ENCODE measurements at places on chromosomes 7 and 10.
A peak's percentile ranks its signal among the peaks of the same experiment; 100 is the strongest.

- DNase-seq: no peak
These were observed 442.8 kb upstream of the NPVF start for GRCh38 chr7:25671111-25671510.

DNA sequence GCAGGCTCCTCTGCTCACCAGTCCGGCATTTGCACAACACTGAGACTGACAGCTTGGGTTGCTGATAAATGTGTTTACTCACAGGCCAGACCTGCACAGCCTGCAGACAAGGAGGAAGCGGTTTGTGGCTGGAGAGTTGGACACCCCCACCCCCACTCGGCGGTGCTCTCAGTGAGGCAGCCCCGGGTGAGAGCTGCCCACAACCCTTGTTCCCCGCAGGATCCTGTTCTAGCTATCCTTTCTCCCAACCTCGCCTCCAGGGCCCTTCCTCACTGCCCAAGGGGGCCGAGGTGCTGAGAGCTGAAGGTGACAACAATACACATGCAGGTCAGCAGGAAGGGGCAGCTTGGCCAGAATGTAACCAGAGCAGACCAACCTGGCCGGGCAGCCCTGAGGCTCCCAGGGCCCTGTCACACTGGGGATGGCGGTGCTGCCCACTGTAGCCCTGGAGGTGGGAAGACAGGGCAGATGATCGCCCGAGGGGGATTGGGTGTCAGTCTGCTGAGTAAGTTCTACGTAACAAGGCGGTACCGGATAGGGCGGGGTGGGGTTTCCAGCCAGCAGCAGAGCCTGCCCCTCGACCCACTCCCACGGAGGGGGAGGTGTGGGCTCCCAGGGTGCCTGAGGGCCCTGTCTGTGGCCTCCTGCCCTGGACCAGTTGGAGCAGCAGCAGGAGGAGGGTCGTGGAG, 2.1 kb upstream of the ADAM8 start:
- DNase-seq: peak; percentile 67

DNA sequence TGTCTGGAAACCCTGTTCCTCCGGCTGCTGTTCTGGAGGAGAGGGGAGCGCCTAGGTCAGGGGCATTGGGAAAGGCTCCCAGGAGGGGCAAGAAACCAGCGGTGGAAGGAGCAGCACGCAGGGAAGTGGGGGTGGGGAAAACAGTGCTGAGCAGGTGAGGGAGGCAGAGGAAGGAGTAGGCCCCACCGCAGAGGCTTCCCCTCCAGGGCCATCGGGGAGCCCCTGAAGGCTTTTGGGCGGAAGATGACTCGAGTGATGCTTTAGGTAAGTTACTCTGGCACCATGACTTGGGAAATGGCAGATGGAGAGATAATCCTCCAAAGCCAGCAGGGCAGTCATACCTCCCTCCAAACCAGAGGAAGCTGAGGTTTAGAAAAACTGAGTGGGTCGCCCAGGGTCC, 106.5 kb upstream of the ANLN start:
- DNase-seq: no peak

DNA sequence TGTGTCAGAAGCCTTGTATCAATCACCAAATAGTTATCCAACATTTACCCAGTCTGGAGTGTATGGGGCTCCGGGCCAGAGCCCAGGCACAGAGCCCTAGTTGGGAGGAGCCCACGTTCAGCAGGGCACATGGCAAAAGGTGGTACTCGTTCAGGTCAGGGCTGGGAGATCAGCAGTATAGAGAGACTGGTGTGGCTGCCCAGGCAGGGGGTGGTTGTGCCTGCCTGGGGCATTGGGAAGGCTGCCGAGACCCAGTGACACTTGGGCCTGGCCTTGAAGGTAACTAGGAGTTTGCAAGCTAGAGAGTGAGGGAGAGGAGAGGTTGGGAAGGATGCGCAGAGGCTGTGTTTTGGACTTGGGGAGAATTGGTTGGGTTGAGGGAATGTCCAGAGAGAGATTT, 48.9 kb upstream of the IGFBP3 start:
- no peak for DNase-seq

DNA sequence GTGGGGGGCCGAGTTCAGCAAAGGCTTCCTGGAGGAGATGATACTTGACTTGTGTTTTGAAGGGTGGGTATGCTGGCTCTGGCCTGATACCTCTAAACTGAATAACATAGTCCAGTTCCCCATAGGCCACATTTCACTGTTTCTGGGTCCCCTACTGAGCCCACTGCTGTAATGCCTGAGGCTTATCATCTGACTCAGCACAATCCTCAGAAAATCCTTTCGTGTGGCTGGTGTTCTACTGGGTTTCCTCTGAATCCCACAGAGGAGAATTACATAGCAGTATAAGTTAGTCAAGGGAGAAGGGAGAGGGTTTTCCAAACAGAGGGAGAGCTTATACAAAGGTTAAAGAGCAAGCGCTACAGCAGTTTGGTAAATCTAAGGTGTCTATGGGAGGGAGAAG, 2.8 kb upstream of the R3HCC1L start:
- no peak for DNase-seq

DNA sequence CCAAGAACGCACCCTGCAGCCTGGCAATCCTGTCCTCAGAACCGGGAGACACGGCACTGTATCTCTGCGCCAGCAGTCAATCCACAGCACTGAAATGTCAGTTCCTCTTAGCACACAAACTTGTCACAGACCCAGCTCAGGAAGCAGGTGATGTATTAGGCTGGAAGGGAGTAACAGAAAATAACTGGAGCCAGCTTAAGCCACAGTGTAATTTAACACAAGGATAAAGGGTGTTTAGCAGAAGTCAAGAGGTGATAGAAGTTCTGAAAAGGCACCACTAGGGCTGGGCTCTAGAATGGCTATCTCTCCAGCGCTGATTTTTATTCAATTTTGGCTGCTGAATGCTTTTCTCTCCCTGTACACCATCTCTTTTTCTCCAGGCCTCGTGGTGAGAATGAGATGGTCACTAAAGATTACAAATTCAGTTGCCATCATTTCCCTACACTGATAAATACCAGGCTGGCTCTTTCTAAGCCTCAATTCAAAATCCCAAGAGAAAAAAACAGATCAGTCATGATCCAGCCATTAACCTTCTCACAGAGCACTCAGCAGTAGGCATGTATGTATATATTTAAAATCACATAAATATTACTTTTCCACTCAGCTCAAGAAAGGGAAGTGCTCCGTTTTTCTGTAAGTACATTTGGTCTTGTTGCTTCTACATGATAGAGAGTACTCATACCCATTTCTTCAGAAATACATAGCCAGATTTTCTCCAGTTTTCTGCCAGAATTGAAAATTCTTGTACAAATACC, 102.7 kb upstream of the PRSS1 start:
- no peak for DNase-seq

DNA sequence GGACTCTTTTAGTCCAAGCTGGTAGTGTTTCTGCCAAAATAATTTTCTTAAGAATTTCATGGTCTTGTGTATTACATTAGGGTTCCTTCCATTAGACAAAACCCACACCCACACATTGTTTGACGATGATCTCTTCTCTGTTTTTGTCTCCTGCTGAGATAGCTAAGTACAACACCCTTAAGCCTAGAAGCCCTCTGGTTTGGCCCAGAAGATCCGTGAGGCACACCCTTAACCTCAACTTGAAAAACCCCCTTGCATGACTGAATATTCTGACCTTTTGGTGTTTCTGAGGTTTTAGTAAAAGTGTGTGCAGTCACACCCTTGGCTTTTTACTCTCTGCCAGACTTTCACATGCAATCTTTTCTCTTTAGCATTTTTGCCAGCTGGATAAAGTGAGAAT, 29.3 kb upstream of the ERCC6 start:
- DNase-seq: peak; percentile 88

DNA sequence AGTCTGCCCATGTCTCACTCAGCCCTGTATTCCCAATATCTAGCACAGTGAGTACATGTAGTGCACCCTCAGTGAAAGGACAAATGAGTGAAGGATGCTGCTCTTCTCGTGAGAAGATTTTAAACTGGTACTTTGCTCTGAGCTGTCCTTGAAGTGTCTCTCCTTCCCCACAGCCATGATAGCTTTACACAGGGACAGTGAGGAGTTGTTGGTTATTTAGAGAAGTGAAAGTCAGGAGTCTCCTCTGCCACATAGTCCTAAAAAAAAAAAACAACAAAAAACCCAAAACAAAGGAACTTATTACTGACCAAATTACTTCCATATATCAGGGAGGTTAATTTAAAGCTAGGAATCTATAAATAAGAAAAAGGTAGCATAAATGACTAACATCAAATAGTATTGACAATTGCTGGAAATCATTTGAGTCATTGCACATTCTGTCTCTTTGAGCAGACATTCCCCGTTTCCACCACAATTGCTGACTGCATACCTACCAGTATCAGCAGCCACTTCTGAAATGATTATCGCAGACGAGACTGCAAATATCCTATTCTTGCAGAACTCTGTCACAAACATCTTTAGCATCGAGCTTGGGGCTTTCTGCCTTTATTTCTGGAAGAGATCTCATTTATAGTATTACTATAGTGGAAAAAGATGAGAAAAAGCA, 202.1 kb downstream of the PTEN start:
- DNase-seq: no peak

DNA sequence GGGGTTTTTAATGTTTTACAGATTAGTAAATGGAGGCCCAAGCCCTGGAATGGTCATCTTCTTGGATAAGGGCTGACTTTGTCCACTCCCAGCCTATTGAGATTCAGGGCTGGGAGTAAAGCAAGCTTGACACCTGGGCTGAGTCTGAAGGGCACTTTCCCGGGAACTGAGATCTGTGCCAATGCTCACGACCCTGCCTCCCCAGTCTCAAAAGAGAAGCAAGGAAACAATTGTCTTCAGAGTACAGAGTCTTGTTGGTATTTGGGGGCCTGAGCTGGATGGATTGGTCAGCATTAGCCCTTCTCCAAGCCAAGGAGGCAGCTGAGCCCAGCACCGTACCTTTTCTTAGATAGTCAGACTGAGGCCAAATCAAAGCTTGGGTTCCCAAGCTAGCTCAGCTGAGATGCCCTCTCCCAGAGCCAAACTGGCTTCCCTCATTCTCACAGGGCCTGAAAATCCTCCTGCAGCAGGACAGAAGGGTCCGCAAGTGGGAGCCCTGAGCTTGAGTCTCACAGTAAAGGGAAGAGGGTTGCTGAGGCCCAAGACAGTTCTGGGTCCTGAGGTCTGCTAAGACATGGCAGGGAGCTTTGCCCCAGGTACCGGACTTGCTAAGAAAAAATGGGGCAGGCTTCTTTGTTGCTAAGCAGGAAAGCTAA, 3.7 kb downstream of the DDIT4 start:
- DNase-seq: no peak

- no peak for DNase-seq
These were observed 273.9 kb upstream of the ZMIZ1 start for GRCh38 chr10:78794736-78795455.

DNA sequence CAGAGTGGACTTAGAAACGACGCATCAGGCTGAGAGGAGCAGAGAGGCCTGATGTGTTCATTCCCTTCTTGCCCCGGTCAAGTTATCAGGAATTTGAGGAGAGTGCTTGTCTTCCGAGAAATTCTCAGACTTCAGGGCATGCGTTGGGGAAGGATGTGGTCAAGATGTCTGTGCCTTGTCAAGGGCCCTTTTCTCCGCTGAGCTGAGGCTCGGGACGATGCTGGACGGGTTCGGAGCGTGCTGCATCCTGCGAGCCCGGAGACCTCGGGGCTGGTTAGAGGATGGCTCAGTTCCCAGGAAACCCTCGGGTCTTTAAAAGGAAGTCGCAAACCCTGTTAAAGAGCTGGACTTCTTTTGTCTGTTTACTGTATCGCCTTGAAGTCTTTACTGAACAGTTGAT, 325.4 kb downstream of the ADARB2 start:
- no peak for DNase-seq

DNA sequence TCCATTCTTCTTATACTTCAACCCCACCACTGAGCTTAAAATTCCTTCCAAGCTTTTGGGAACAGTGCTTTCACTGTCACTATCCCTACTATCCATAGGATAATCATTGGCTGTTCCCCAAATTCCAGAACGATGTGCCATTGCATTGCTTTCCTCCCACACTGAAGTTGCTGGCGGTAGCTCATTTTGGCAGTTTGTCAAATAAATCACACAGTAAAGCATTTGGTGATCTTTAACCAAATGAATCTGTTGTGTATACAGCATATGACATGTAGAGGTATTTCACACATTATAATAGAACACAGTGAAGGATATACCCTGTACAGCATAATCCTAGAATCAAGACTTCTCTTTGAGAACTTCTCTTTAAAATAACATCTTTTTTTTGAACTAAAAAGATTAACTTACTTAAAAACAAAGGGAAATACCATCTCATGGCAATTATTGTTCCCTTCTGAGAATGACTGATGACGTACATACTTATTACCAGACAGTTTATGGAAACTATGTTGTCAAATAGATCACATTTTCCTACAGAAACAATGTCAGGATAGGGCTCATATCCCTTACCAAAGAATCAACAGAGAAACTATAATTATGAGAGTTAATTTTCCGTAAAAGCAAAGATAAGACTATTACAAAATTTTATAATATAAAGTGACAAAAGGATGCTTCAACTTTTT, 93.6 kb downstream of the CTNNA3 start:
- peak; percentile 97 for DNase-seq

DNA sequence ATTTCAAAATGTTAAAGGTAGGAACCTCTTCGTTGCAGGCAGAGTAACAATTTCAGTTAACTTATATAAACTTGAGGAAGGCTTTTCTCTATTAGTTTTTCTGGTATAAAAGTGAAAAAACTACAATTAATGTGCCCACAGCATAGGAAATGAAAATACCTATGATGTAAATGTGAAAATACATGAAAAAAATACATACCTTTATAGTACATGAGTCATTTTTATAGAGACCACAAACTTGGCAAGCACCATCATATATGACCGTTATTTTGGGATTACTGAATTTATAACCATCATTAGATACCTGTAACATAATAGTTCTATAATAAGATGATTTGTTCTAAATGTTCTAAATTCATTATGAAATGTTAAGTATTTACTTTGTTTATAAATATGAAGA, 42.7 kb downstream of the VWDE start:
- DNase-seq: no peak

GRCh38 chr10:69382382-69383117, 34.2 kb downstream of the TACR2 start:
- DNase-seq: peak; percentile 94

GRCh38 chr7:38451840-38452239, 178.4 kb upstream of the TARP start:
- DNase-seq: peak; percentile 43

GRCh38 chr10:31739146-31739545, 189.5 kb downstream of the ARHGAP12 start:
- DNase-seq: no peak

- peak; percentile 85 for DNase-seq
These were observed 46.3 kb downstream of the KIAA1549 start for GRCh38 chr7:138934861-138935260.

DNA sequence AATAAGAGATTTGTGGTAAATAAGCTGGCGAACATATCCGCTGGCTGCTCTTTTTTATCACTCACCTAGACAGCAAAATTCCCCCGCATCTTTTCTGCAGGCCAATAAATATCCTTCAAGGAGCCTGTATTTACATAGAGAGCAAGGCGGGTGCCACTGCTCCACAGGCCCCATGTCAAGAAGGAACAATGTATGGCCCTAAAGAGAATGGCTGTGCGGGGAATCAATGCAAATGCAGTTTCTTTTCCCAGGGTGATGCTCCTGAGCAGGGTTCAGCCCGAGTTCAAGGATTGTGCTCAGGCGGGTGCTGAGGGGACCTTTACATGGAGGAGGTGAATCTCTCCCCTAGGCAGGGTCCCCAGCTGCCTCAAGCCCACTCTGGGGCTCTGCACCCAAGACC, 494.2 kb upstream of the ZMIZ1 start:
- DNase-seq: no peak
